A549 (cell line): ENCODE measurements at places on chromosomes 5 and 9. TPM values are rescaled to one million over a fixed set of nuclear protein-coding genes. Genes with fewer than 3 reads are reported as not detected.

The FCHO2 gene
- 9.1 to 9.8 TPM (median 9.6 TPM) in 3 replicates for polyA plus RNA-seq

The PCDHGB3 gene
- polyA plus RNA-seq: 0.16 to 0.44 TPM (median 0.28 TPM) in 3 replicates

The BTNL8 gene
- not detected in 3 replicates for polyA plus RNA-seq

The ABL1 gene
- polyA plus RNA-seq: 30.0 to 32.6 TPM (median 32.4 TPM) in 3 replicates

The CTNND2 gene
- not detected in 3 replicates for polyA plus RNA-seq

The SPAG8 gene
- 0.45 to 0.71 TPM (median 0.54 TPM) in 3 replicates for polyA plus RNA-seq

The PCDHGB1 gene
- 1.3 to 1.6 TPM (median 1.5 TPM) in 3 replicates for polyA plus RNA-seq

The DDX4 gene
- 0.08 TPM in 1 of 3 replicates, not detected in the others for polyA plus RNA-seq

The DMRT3 gene
- polyA plus RNA-seq: not detected in 3 replicates

The GCNT1 gene
- 0.85 to 1.3 TPM (median 1.0 TPM) in 3 replicates for polyA plus RNA-seq

GRCh38 chr9:136316896-136317676 lies 10.3 kb upstream of the GPSM1 start:
- no peak for DNase-seq

GRCh38 chr9:121038362-121038761 lies 11.7 kb downstream of the C5 start:
- DNase-seq: no peak

- DNase-seq: peak; percentile 12
Observed at GRCh38 chr5:116037236-116037822, 5.1 kb downstream of the ARL14EPL start.

DNA sequence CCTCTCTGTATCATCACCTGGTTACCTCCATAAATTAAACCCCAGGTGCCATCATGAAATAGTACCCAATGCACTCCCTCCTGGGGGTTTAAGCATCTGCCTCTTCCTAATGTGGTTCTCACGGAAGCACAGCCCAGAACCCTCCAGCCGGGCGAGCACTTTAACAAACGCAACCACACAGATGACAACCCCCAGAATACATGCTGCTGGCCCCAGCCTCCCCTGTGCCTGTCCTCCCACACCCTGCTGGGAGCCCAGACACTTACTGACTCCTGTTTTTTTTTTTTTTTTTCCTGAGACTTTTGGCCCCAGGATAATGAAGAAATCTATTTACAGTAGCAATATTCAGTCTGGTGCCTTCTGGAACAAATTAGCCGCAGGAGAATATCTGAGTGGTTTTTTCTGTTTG lies 50.0 kb upstream of the COL5A1 start:
- DNase-seq: no peak

- no peak for DNase-seq
Observed at GRCh38 chr5:35198686-35199085, 31.6 kb downstream of the PRLR start.

- no peak for DNase-seq
Observed at GRCh38 chr5:584846-585245, 27.3 kb upstream of the CEP72 start.

DNA sequence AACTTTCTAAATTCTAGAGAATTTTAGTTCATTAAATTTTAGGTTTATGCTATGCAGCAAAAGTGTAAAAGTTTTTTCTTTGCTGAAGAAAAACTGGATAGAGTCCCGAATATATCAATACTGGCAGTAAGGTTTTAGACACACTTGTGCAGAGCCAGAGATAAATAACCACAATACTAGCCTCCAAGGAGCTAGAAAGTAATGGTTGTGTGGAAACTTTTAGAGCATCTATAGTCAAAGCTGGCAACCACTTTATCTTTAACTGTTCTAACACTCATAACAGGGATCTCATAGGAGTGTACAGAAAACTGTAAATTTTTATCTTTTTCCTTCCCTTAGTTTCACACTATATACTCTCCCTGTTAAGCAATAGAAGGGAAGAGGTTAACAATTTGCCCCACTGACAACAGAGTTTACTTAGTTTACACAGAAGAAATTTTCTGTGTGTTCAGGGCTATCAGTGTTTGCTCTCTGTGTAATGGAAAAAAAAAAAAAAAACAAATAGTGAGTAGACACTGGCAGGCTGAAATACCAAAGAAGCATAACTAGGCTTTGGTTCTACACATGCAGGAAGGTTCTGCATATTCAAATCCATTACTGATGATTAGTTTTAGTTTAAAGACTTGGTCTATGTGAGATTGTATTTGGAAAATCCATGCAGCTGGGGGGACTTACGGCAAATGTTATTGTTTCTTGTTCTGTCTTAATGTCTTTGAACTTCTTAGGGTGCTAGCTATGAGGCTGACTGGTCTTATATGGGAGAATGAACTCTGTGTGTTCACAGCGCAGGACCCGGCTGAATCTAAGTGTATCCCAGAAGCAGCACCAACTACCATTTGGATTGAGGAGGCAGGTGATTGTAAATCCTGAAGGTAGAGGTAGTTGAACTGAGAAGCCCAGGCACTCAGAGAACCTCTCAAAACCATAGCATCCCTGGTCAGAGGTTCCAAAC lies 187.6 kb downstream of the PCSK1 start:
- no peak for DNase-seq

- DNase-seq: no peak
Observed at GRCh38 chr5:96140496-96140895, 178.8 kb upstream of the ELL2 start.

DNA sequence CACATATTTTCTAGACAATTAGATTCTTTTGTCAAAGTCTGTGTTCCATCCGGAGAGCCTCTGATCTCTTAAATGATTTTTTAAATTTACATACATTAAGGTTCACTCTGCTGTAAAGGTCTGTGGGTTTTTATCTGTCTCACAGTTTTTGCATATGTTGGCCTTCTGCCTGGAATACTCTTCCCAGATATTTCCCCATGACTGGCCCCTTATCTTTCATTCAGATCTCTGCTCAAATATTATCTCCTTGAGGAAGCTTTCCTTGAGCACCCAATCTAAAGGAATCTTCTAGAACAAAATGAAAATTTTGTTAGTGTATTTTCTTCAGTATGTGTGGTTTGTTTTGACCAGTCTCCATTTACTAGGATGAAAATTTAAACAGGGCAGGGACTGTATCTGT lies 26.3 kb downstream of the FAF2 start:
- DNase-seq: no peak

DNA sequence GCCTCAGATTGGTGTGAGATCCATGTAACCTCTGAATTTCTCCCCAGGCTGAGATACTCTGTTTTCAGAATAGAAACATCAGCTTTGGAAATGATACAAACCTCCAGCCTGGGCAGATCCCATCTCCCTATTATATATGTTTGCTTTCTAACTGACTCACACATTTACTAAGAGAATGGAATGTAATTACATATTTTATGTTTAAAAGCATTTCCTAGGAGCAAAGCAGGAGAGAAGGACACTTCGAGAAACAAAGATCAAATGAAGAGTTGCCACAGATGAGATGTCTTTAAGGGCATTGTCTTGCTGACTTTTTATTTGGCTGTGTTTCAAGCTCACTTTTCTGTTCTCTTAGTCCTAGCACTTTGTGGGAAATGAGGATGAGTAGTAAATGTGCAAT lies 96.3 kb downstream of the CDH18 start:
- DNase-seq: no peak

GRCh38 chr9:71592400-71592799 lies 175.9 kb downstream of the CEMIP2 start:
- DNase-seq: no peak

DNA sequence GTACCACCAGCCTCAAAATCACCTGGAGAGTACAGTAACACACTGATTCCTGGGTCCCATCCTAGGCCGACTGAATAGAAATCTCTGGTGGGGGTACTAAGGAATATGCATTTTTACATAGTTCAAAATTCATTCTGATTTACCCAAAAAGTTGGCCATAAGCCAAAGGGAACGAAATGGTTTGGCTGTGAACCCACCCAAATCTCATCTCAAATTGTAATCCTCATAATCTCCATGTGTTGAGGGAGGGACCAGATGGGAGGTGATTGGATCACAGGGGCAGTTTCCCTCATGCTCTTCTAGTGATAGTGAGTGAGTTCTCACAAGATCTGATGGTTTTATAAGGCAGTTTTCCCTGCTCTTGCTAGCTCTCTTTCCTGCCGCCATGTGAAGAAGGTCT lies 31.1 kb downstream of the MEGF9 start:
- no peak for DNase-seq

DNA sequence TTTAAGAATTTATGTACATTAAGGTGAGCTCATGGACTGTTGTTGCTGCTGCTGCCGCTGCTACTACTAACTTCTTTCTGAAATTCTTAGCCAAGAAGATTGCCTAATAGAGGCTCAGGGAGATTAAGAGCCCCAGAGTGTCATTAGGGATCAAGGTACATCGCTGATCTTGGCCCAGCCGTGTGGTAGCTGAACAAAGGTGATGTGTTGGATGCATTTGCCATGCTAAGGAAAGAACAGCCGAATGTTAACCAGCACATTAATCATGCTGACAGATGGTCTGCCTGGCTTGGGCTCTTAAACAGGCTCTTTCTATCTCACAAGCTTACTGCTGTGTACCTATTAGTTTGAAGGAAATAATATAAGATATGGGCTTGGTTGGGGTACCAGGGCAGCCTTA lies 137.1 kb downstream of the KCTD16 start:
- DNase-seq: no peak

DNA sequence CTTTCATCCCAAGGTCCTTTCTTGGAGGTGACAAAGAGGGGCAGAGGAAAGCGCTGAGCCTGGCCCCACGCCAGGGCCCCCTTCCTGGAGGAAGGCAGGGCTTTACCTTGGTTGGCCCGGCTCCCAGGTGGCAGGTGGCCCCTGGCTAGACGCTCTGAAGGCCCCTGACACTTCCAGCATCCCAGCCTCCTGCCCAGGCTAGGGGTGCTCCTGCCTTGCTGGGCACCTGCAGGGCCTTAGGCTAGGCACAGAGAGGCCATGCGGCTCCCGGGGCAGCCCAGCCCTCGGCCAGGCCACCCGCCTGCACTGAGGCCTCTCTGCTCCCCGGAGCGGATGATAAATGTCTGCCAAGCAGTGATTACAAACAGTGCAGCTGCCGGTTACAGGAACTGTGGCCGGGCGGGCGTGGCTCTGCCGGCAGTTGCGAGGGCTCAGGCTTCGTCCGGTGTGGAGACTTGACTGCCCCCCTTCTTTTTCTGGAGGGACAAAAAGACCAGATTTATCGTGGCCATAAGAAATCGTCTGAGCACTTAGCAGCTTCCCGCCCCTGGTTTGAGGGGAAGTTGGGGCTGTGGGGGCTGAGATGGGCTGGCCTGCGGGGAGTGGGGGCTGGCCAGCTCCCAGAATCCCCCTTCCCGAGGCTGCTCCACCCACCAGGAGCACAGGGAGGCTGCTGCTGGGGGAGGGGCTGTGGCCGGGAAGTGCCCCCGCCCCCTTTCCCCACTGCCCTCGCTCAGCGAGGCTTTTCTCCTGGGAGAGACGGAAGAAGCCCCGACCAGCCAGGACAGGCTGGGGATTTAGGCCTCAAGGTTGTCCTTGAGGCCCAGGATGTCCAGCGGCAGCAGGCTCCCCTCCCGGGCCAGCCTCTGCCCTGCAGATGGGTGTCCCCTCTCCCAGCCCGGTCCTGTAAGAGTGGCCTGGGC lies 31.6 kb upstream of the UBAC1 start:
- peak; percentile 36 for DNase-seq

DNA sequence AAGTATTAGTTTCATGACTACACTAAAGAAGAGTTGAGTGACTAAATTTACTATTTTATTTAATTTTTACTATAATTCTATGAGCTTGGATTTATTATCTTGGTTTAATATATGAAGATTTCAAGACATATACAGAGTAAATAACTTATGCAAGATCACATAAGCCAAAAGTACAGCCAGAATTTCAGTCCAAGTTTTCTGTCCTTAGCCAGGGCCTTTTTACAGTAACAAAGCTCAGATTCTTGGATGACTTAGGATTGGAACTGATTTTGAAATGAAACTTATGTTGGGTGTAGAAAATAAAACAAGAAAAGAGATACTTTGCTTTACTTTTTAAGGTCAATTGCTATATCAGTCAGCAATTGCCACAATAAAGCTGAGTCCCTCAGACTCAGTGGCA lies 170.3 kb downstream of the MARCHF11 start:
- DNase-seq: no peak

- no peak for DNase-seq
Observed at GRCh38 chr5:120568711-120569110, 104.6 kb downstream of the PRR16 start.

GRCh38 chr5:156411185-156411613 lies 84.2 kb downstream of the SGCD start:
- peak; percentile 24 for DNase-seq

GRCh38 chr5:51034222-51034901 lies 348.9 kb upstream of the ISL1 start:
- no peak for DNase-seq

GRCh38 chr9:86563350-86563749 lies 209.1 kb upstream of the TUT7 start:
- no peak for DNase-seq

- DNase-seq: no peak
Observed at GRCh38 chr9:99873531-99873930, 32.9 kb upstream of the STX17 start.

GRCh38 chr9:85900504-85901201 lies 40.3 kb upstream of the NAA35 start:
- peak; percentile 15 for DNase-seq

DNA sequence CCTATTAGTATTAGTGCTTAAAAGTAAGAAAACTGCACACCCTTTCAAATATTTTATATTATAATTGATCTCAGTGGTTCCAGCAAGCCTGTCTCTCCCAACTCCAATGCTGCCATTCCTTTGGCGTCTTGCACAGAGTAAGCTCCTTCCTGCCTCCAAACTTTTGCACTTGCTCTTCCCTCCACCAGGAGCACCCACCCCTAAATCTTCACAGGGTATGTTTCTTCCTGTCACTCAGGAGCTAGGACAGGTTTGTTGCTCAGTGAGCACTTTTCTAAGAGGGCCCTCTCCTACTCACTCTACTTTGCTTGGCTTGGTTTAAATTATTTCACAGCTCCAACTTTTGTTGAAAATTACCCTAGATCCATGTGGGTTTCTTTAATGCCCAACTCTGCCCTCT lies 189.1 kb upstream of the ADRA1B start:
- DNase-seq: no peak

GRCh38 chr9:34571481-34571810 lies 18.1 kb downstream of the CNTFR start:
- no peak for DNase-seq

DNA sequence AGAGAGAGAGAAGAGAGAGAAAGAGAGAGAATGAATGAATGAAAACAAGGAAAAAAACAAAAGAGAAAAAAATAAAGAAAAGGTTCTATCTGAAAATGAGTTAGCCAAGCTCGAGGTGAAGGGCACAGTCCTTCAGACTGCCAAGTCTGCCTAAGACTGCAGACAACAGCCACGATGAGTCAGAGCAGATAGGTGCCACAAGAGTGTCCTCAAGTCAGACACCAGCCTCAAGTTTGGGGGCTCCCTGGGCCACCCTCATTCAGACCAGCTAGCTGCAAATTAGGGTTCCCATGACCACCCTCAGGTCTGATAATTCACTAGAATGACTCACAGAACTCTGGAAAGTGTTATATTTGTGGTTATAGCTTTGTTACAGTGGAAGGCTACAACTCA lies 13.9 kb upstream of the HABP4 start:
- no peak for DNase-seq

DNA sequence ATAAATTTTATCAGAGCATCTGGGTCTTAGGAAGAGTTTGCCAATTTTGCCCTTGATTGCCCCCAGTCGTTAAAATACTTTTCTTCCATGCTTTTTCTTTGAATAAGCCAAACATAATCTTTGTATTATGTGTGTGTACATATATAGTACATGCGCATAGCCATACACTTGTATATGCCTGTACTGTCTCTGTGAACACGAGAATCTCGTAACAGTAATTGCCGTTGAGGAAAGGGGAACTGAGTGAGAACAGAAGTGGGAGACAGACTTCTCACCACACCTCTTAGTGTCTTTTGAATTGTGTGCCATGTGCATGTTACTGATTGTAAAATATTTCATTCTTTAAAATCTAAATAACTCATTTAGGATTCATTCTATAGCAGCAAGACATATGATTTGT lies 79.6 kb upstream of the GRHPR start:
- no peak for DNase-seq

GRCh38 chr5:108720391-108720790 lies 27.3 kb upstream of the FER start:
- no peak for DNase-seq
